Fibroblast of skin of right biceps (primary cell): ENCODE measurements at places on chromosomes 4 and X.

DNA sequence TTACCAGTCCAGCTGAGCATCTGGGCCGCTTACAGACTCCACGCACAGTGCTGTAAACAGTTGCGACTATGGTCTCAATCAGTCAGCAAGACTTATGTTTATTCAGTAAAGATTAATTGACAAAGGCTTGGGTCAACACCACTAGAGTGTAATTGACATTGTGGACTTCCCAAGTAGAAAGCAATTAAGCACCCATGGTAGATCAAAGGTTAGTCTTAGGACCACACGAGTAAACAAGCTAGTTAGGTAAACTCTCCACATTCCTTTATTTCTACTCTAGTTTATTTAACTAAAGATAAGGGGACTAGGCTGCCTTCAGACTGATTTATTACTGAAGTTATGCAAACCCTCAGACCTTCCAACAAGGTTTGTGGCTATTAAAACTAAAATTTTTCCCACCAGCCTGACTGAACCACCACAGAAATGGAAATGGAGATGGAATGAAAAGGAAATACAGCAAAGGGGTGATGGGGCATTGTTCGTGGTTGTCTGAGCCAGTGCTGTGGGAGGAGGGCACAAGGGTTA, 44.2 kb downstream of the MTHFD2L start:
- peak; percentile 56 for DNase-seq

DNA sequence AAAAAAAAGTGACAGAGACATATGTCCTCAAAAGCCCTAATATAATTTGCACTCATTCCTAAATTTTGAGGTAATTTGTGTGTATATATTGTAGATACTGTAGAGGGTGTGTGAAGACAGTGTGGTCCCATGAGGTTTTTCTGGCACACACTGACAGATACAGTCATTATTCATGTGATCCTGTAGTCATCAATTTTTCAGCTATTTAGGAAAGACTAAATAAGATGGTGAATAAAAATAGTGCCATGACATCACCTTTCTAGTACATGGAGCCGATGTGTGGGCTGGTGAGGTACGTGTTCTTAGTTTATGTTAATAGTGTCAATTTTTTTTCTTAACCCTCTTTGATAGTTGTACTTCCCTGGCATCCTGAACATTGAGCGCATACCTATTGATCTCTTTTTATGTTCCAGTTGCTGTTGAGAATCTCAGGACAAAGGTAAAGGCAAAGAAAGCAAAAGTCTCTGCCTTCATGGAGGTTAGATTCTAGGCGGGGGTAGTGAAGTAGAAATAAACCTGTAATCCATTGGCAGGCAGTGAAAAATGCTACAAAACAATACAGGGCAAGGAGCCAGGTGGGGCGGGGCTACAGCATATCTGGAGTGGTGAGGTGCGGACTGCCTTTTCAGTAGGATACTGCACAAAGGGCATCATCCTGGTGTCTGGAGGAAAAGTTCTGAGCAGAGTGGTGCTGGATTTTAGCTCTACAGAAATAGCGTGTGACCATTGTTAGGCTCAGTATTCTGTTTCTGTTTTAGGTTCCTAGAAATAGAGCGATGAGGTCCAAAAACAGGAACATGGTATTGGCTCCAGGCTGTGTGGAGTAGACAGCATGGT, 93.8 kb downstream of the ARHGAP10 start:
- no peak for DNase-seq

DNA sequence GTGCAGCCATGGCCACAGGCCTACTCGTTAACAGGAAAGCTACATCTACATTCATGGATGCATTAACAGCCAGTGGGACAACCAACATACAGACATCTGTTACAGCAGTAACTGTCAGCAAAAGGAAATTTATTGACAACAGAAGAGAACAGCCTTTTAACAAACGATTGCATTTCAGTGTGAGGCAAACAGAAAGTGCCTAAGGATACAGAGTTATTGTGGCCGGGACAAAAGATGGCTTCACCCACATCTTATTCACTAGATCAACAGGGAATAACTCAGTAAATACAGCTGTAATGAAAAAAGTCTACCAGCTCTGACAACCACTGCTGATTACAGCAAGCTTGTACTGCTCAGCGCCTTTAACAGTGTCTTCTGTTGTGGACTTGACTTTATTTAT, 61.5 kb upstream of the TBL1X start:
- DNase-seq: no peak

- DNase-seq: peak; percentile 2
Measured at GRCh38 chrX:111047575-111047974, 48.4 kb upstream of the PAK3 start.

DNA sequence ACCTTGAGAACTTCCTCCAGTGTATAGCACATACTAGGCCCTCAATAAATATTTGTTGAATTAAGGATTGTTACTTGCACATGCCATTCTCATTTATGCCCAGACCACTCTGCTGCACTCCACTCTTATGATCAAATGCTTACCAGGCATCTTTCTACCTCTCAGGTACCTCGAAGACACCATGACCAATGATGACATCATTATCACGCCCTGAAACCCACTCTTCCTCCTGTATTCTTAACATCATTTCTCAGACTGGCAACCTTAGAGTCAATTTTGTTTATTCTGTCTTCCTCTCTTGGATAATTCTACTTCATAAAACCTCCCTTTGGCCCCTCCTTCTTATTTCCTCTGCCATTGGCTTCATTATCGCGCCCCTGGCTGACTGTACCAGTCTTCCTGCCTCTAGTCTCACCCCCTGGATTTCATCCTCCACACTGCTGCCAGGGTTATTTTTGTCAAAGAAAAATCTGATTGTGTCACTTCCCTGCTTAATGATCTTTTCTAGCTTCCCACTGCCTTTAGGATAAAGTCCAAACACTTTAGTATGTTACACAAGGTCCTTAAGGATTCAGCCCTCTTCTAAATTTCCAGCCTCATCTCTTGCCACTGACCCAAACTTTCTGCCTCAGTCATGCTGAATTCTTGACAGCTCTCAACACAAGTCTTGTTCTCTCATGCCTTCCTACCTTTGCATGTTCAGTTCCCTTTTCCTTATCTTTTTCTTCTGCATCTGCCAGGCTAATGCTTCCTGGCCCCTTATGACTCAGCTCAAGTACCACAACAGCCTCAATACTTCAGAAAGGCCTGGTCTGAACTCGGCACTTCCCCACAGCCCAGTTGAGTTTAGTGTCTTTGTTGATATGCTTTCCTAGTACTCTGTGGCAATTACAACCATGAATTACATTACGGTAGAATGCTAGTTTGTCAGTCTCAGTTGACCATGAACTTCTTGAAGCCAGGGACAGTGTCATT, 45.8 kb downstream of the HDAC8 start:
- DNase-seq: no peak

GRCh38 chr4:48832571-48832970, 1.7 kb downstream of the OCIAD1 start:
- no peak for DNase-seq

- DNase-seq: peak; percentile 66
Measured at GRCh38 chr4:10998846-10999245, 314.3 kb upstream of the CLNK start.

DNA sequence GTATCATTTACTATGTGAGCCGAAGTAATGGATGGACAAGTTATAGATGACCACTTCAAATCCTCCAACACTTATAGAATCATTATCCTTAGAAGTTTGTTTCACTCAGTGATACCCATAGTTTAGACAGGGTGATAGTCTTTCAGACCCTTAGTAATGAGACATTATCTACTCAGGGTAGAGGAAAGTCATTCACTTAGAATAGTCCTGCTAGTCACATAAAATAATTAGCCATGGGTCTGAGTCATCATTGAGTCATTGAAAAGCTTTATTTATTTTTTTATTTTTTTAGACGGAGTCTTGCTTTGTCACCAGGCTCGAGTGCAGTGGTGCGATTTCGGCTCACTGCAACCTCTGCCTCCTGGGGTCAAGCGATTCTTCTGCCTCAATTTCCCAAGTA, 321.7 kb upstream of the FSTL5 start:
- peak; percentile 61 for DNase-seq

DNA sequence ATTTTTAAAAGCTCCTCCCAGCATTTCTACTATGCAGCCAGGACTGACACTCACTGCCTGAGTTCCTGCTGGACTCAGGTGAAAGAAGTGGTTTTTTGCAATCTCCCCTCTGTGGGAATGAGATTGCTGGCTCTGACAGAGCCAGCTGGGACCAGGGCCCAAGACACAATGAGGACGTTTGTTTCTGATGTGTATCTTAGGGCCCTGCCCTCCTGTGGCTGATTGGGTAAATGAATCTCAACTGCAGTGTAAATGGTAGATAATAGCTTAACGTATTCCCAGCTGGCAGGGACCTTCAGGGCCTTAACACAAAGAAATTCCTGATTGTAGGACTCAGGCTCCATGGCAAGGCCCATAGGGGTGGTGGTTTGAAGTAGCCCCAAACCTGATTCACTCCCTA, 85.8 kb upstream of the PRPS1 start:
- peak; percentile 33 for DNase-seq

GRCh38 chr4:14008494-14008893, 381.0 kb upstream of the BOD1L1 start:
- DNase-seq: no peak

- DNase-seq: no peak
Measured at GRCh38 chr4:89625599-89626293, 211.2 kb downstream of the SNCA start.

DNA sequence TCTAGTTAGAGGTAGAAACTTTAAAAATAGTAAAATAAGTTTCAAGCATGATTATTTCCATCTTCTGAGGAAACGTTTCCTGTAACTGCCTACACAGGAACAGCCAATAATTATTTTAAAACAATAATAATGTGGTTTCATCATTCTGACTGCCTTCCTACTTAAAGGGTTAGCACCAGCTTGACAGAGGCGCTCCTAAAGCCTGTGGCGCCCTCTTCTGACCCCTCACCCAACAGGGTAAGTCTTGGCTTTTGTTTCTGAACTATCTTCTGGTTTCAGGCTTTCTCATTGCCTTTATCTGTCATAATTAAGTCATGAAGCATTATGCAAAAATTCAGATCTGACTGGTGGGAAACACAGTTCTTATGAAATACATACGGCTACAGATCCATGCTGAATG, 96.7 kb downstream of the ITM2A start:
- peak; percentile 37 for DNase-seq

DNA sequence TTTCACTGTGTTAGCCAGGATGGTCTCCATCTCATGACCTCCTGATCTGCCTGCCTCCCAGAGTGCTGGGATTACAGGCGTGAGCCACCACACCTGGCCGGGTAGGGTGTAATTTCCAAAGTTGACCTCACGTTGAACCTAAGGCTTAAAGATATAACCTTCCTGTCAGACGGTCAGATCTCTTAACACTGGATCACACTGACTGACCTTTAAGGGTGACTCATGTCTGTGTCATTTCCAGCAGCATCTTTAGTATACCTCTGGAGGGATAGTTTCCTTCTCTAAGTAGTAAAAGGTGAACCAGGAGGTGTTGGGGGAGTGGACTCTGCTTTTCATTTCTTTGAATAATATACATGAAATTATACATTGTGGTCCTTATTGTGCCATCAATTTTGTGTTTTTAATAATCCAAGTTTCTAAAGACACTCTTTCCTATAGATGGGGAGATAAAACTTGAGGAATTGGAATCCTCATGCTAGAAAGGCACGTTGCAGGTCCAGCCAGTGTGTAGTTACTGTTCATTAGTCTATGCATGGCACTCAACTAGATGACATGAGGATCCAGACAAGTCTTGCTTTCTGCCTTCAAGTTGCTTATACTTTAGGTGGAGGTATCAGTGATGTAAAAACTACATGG, 45.7 kb downstream of the ARHGAP10 start:
- DNase-seq: no peak

DNA sequence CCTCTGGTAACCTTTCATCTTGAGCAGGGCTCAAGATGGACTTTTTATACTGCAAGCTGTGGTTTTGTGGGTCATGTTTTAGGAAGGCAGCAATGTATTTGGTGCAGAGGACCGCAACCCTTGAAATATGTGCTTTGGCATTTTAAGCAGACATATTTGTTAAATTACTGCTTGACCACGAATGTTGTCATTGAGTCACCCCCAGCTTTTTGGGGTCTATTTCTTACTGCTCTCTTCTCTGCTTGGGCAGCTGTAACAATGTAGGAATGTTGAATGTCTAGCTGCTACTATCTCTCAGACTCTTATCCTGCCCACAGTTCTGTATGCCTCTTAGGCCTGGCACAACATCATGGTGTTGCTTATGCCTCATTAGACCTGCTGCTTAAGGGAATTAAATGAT, 6.0 kb downstream of the RBPJ start:
- DNase-seq: peak; percentile 95

DNA sequence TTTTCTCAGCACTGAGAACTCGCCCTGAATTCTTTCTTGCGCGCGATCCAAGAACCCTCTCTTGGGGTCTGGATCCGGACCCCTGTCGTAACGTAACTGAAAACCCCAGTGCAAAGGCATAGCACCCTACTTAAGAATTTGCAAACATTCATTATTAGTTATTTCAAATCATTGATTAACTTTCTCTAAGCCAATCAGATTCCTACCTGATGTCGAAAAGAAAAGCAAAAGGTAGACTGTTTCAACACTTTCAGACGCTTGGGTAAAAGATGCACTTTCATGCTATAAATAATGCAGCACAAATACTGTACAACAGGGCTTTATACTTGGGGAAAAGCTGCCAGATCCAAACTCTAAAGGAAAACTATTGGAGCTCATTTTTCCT, 817 bp upstream of the WDR19 start:
- DNase-seq: no peak

- no peak for DNase-seq
Measured at GRCh38 chr4:147076179-147076578, 130.5 kb upstream of the TTC29 start.

- DNase-seq: peak; percentile 99
Measured at GRCh38 chr4:138242076-138242833, at the start of gene SLC7A11. Gene SLC7A11 (minus strand): TSS chr4:138242349. CDS start chr4:138242069, 280 bp downstream.

DNA sequence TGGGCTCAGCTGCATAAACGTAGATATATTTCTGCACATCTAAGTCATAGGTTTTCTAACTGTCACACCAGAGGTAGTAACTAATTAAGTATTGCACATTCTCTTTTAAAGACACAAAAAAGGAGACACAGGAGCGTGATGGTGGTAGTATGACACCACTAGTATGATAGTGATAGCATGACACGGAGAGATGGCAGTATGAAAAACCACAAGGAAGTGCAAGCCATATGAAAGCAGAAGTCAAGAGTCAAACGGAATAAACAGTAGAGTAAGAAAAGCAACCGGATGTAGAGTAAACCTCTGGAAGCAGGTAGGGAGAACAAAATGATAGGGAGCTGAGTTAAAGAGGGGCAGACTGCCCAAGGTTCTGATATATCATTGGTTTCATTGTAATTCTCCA, 382.2 kb upstream of the INTU start:
- no peak for DNase-seq

DNA sequence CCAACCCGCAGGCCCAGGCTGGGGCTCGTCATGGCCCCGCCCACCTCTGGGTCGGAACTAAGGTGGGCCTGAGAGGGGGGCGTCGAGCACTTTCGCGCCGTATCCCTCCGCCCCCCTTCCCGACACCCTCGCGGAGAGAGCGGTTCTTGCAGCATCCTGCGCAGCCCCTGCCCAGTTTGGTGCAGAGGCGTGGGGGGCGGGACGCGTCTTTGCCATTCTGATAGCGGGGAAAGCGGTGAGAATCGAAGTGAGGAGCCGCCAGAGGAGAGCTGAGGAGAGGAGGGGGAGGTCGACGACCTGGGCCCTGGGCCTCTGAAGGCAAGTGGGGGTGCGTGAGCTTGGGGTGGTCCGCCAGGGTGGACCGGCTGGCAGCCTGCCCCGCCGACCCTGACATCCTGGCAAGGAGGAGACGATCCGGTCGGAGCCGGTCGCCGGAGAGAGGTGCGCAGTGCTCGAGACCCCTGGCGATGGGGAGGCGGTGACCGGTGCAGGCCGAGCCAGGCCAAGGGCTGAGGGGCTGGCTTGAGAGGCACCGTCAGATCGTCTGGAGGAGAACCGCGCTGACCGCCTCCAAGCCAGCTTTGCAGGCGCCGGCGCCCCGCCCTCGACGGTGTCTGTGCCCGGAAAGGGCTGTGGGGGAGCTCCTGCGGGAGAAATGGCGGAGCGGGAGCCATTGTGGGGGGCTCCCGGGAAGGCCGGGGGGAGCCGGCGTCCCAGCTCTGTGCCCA, 25.5 kb downstream of the GPRASP3 start:
- DNase-seq: peak; percentile 21
